IPS-NIHi11 (cell line): ENCODE measurements at places on chromosomes 11 and 22.

DNA sequence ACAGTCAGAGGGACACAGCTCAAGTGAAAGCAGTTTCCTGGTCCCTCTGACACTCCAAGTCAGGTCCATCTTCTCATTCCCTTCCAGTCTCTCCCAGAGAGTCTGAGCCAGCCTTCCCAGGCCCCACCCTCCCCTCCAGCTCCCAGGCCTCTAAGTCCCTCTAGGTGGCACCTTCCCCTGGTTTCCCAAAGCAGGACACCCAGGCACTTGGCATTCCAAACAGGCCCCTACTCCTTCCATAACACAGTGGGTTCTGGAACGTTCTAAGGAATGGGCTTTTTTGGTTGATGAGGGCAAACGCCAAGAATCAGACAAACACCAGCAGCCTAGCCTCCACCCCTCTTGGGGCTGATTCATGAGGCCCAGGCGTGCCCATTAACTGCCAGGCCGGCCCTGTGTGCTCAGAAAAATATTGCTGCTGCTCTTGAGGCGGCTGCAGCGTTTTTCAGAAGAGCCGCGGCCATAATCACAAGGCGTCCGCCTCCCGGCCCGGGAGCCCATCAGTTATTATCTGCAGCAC is 418.7 kb downstream of the SOX6 start:
- peak; percentile 33 for DNase-seq

- DNase-seq, result no peak
Observed at GRCh38 chr22:17946662-17947367, 77.5 kb downstream of the MICAL3 start.

GRCh38 chr11:107078375-107078774 is 60.1 kb upstream of the GUCY1A2 start:
- no peak for DNase-seq

GRCh38 chr11:110447343-110447742 is 17.6 kb downstream of the FDX1 start:
- no peak for DNase-seq

GRCh38 chr11:3147626-3148025 is 17.5 kb downstream of the OSBPL5 start:
- no peak for DNase-seq

GRCh38 chr11:2612884-2613571 is 86.8 kb downstream of the KCNQ1OT1 start:
- DNase-seq, result no peak

GRCh38 chr11:129593098-129593497 is 217.4 kb downstream of the BARX2 start:
- DNase-seq, result no peak

GRCh38 chr22:24567668-24568067 is 11.9 kb downstream of the SNRPD3 start:
- no peak for DNase-seq

DNA sequence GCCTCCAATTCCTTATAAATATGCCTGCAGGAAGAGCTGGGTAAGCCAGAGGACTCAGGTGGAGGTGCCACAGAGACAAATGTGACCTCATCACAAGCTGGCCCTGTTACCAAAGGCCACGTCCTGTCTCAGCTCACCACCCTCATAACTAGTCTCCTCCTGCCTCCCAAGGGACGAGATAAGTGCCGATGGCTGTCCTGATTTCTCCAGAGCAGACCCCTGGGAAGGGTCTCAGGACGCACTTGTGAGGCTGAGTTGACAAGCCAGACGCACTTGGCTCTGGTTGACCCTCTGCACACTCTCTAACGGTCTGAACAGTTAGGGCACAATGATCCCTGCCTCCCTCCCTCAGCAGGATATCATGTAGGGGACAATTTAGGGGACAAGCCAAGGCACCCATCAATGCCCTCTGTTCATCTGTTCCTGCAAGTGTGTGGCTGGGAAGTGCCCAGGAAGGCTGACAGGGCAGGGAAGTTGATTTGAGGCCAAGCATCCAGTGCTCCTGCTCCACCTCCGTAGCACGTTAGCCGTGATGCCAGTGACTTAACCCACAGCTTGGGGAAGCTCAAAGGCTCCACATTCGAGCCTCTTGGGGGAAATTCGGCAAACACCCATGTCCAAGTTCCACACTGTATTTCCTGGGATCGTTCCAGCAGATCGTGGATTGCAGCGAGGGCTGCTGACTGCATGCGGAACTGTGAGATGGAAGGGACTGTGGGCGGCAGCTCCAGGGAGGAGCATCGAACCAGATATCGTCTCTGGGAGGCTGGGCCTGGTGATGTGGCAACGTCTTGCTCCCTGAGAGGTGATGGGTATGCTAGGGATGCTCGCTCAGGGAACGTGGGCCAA is 2.8 kb downstream of the SMIM38 start:
- DNase-seq, result no peak
